Psoas muscle (tissue), 8 donors: ENCODE measurements at places on chromosomes 4 and X.

DNA sequence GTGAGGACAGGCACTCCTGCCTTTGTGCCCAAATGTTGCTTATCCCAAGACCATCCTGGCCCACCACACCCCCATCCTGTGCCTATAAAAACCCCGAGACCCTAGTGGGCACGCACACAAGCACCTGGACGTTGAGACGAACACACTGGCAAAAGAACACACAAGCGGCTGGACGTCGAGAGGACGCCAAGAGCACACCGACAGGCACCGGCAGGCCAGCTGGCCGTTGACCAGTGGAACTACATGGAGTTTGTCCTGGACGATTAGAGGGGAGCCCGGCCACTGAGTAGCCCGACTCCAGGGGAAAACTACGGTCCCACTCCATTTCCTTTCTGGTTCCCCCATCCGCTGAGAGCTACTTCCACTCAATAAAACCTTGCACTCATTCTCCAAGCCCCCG lies 301.7 kb downstream of the PCDH10 start:
- DNase-seq, result no peak

DNA sequence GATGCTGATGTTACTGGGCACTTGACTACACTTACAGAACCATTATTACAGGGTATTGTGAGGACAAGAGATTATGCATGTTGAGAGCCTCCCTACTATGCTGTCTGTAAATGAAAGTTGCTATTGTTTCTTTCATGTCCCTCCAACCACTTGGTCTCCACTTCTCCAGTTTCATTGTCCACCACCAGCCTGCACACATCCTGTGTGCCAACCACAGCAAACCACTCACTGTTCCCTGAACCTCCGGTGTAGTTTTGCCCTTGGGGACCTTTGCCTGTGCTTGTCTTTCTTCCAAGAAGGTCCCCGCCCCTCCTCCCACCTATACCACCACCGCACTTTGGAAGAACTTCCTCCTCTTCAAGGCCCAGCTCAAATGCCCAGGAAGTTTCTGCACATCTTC lies 43.1 kb upstream of the AFF2 start:
- DNase-seq, result no peak

DNA sequence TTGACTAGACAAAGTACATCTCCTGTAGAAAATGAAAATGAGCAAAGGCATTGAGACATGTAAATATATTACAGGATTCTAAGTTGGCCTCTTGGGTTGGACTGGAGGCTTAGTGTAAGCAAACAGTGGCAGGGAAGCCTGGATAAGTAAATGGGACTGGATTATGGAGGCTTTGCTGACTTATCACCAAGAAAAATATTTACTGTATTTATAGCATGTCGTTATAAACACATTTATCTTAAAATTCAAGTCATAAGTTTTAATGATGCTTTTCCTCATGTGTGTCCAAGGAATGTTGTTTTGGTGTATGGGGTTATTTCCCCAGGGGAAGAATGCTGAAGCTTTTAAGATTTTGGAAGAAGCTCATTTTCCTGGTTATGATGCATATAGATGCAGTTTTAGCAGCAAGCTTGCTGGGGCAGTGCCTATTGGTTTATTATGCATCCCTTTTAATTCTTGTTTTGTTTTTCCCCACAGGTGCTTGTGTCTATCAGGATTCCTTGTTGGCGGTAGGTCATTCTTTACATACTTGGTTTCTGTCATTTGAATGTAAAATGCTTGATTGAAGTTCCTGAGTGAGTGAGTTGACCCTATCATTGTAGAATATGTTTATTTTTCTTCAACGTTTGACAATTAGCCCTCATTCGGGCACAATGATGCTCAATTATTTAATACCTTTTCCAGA lies 8.5 kb downstream of the FRAS1 start:
- no peak for DNase-seq

DNA sequence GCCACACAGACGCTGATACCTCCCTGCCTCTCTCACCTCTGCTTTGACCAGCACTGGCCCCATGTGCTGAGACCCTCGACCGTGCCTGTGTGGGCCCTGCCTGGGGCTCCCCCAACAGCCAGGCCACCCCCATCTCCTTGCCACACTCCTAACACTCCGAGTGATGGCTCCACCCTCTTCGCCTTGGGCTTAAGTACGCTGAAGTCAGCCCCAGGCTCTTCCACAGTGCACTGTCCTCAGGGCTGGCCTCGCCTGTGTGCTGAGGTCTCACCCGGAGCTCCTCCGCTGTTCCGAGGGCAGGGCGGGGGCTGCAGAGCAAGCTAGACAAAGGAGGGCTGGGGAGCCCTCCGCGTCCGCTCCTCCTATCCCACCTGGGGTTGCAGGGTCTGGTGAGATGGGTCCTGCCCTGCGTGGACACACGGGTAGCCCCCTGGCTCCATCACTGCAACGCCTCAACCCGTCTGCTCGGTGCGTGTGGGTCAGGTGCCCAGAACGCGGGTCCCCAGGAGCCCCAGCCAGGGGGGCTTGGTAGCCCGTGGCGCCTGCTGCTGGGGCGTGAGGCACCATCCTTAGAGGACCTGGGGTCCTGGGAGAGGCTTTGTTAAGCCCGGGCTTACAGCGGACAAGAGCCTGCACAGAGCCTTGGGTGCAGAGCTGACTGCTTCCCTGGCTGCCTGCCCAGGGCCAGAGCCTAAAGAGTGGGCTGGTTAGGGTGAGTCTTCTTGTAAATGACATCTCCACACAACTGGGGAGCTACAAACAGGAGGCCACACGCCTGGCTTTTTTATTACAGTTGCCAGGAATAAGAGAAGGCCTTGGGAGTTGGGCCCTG lies 42.6 kb upstream of the NKX1-1 start:
- DNase-seq, result no peak

GRCh38 chrX:578531-578930 lies 52.1 kb upstream of the SHOX start:
- no peak for DNase-seq

DNA sequence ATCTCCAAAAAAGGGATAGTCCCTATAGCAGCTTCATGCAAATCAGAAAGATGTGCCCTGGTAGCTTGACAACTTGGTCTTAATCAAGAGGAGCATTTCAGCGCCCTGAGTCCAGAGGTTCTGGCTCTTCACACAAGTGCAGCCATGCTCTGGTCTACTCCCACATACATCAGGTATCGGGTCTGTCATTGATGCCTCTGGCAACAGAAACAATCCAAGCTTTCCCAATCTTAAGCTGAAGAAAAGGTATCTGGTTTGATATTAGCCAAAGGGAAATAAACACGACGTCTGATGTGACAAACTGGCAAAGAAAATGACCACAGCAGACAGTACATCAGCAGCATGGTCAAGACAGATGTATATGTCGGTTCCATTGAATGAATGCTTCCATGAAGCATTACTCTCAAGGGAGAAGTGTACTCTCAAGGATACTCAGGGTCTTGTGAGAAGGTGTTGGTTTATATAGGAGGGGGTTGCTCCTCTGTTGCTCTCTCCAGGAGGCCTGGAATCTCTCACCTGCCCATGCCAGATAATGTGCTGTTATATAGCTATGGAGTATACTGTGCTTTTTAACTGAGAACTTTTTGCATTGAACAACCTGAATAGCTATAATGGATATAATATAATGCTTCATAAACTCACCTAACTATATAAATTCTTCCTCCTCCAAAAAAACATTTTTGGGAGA lies 879.6 kb upstream of the PCDH10 start:
- no peak for DNase-seq

GRCh38 chrX:19739683-19740082 lies 147.7 kb downstream of the SH3KBP1 start:
- DNase-seq, result peak; percentile 69

GRCh38 chr4:140837736-140838135 lies 81.6 kb upstream of the TBC1D9 start:
- DNase-seq, result no peak

DNA sequence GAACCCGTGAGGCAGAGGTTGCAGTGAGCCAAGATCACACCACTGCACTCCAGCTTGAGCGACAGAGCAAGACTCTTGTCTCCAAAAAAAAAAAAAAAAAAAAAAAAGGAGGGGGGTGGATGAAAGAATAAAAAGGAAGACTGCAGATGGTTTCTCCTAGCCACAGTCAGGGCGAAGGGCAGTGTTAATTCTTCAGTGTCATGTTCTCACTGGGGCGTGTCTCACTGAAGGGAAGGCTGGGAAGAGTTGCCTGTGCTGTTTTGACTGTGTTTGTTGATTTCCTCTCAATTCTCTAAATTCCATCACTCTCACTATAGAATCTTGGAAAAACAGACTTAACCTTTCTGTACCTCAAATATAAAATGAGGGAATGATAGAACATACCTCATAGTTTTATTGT lies 71.6 kb upstream of the DHX15 start:
- no peak for DNase-seq

DNA sequence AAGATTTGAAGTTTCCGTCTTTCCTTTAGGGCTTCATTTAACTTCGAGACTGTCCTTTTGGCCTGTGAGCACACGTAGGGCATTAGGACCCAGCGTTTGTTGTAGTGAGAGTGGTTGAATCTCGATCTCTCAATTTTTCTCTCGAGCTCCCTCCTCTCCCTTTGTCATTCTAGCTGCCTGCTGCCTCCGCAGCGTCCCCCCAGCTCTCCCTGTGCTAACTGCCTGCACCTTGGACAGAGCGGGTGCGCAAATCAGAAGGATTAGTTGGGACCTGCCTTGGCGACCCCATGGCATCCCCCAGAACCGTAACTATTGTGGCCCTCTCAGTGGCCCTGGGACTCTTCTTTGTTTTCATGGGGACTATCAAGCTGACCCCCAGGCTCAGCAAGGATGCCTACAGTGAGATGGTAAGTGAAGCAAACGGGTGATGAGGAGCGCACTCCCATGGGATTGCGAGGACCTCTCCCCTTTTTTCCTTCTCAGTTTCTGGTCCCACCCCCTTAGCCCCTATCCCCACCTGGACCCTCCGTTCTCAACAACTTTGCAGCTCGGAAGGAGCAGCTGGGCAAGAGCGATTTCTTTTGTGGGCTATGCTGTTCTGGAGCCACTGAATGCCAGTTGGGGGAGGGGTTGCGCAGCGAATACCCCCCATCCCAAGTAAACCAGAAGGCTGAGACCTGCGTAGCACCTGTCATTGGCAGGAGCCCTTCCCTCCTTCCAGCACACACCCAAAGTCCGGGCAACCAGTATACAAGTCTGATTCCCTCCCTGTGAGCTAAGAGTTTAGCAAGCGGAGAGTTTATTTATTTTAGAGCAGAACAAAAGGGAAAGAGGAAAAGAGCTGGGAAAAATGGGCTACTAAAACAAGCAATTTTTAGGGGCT lies at the start of gene TMEM35A:
Gene TMEM35A, plus strand, starts transcription at position 164 of the 883 bp plus-strand sequence. Its CDS starts 124 bp downstream, at position 288.
- DNase-seq, result no peak

- DNase-seq, result no peak
These were observed 604.9 kb upstream of the ZFP42 start for GRCh38 chr4:187390646-187391045.

GRCh38 chr4:16669036-16669435 lies 229.4 kb downstream of the LDB2 start:
- no peak for DNase-seq

- no peak for DNase-seq
These were observed 73.9 kb downstream of the KDR start for GRCh38 chr4:55051532-55051931.

- no peak for DNase-seq
These were observed 56.3 kb upstream of the LCORL start for GRCh38 chr4:18077808-18078207.

DNA sequence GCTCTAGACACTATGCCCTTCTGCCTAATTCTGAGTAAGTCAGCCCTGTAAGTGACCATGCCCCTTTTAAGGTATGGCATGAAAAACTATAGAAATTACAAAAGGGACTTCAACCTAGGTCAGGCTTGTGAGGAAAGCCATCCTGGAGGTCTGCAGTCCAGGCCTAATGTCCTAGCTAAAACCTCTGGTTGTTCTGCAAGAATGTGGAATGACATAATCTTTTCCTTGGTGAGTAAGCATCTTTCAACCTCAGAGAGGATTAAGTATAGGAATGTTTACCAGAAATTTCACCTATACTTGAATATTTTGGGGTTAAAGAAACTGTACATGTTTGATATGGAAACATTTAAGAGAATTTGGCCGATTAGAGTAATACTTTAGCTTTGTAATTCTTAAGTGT lies 23.8 kb upstream of the HPSE start:
- DNase-seq, result no peak

- DNase-seq, result no peak
These were observed 1827.2 kb downstream of the ARAP2 start for GRCh38 chr4:34417160-34417559.

DNA sequence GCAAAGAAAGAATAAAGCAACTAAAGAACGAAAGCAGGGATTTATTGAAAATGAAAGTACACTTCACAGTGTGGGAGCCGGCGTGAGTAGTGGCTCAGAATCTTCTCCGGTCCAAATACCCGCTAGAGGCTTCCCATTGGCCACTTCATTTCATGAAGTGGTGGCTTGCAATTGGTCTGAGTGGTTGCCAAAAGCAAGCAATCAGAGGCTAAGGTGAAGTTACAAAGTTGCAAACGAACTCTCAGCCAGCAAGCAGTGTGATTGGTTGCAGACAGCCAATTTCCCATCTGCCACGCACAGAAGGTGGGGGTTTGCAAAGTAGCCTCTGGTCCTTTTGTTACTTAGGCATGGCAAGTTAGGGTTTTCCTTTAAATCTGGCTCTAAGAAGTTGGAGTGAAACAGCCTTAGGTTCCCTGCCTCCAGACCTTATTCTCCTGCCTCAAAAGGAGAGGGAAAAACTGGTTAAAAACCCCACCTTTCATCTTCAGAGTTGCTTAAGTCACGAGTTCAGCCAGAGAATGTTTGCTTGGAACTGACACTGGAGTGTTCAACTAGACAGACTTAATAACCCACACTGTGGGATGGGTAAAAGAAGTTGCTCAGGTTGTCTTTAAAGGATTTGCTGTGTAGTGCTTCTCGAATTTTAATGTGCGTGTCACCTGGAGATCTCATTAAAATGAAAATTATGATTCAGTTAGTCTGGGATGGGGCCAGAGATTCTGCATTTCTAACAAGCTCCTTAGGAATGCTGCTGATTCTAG lies 6.9 kb upstream of the CLOCK start:
- no peak for DNase-seq

- no peak for DNase-seq
These were observed 89.3 kb upstream of the SRD5A3 start for GRCh38 chr4:55256787-55257186.

GRCh38 chr4:7862561-7863192 lies 77.0 kb downstream of the AFAP1 start:
- DNase-seq, result no peak

GRCh38 chr4:14902342-14902741 lies 99.9 kb upstream of the CPEB2 start:
- DNase-seq, result no peak

DNA sequence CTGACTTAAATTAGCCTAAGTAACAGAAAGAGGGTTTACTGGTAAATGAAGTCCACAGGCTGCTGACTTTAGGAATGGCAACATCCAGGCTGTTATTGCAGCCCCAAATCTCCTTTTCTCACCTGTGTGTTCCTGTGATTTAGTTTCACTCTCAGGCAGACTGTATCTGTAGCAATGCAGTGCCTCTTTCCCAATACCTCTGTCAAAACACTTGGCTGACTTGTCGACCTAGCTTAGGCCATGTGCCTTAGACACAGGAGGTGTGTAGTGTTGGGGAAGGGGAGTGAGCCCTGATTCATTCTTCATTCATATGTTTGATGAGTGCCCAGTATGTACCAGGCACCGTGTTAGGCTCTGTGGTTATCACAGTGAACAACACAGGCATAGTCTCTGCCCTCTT lies 46.9 kb downstream of the JADE3 start:
- DNase-seq, result no peak
